HTR-8/SVneo (cell line): ENCODE measurements at places on chromosomes 13 and 19.

DNA sequence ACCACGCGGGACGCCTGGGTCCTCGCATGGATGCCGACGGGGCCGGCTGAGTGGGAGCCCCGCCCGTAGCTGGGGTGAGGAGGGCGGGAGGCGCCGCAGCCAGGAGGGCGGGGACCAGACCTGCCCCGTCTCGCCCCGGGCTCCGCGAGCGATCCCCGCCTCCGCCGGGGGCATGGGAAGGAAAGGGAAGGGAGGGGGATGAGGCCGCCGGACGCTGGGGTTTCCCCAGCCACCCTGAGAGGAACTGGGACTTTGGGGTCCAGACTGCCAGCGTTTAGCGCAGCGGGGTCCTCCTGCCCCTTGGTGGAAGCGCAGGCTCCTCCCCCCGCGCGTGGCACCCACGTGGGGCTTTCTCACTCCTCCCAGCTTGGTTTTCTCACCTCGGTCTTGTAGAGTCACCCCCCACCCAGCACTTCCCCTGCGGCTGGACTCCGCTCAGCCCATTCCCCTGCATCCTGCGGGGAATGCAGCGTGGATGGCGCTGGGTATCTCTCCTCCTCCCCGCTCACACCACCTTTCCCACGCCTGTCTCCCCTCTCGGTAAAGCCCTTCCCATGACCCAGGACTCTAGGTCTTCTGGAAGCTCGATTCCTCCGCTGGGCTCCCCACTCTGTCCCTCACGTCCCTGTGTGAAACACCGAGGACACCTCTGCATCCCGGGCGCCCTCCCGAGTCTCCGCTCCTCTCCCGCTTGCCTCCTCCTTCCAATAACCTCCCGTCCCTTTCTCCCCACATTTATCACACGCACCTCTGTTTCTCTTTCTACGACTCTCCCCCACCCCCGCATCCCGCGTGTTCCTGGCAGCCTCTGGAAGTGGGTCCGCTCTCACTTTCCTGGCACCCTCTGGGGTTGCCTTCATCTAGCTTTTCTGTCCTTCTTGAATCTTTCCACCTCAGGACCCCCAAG, 2.1 kb downstream of the TGFB1 start:
- DNase-seq, result peak; percentile 69

- DNase-seq, result peak; percentile 54
These were observed 13.4 kb upstream of the SIGLEC12 start for GRCh38 chr19:51514866-51515481.

- DNase-seq, result no peak
These were observed 2.8 kb upstream of the IFNL2 start for GRCh38 chr19:39265321-39265916.

- no peak for DNase-seq
These were observed 30.3 kb downstream of the DHX34 start for GRCh38 chr19:47379381-47379938.

DNA sequence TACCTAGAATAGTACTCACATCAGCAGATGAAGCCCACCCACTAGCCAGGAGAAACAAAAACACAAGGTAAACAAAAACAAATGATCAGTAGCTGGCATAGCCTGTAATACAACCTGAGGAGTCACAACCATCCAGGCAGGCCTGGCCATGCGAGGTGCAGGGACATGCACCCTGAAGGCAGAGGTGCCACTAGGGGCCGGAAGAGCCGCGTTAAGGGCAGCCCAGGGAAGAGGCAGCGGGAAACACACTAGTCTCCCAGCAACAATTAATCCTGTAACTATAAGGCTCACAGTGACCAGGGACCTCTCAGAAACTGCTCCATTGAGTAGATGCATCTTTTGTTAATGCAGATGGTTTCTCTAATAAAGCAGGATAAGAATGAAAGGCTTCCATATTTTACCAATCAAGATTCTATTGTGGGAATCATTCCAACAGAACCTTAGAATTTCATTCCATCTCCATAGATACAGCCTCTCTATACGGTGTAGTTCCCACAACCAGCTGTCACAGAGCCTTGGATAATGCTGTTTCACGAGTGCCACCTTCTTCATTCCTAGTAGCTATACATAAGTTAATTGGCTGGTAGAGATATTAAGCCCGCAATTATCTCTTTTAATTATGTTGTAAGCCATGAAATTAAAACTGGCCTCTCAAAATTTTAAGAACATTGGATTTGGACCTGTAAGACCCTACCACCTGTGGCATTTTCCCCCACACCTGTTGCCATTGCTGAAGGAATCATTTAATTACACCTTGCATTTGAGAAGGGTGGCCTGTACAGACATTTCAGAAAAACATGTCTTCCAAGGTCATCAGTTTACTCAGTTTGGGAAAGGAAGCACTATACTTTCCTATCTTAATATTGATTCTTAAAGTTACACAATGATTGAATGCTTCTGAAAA, 28.7 kb downstream of the ANKRD10 start:
- DNase-seq, result no peak

GRCh38 chr13:73061473-73061872, 2.7 kb downstream of the KLF5 start:
- DNase-seq, result no peak

DNA sequence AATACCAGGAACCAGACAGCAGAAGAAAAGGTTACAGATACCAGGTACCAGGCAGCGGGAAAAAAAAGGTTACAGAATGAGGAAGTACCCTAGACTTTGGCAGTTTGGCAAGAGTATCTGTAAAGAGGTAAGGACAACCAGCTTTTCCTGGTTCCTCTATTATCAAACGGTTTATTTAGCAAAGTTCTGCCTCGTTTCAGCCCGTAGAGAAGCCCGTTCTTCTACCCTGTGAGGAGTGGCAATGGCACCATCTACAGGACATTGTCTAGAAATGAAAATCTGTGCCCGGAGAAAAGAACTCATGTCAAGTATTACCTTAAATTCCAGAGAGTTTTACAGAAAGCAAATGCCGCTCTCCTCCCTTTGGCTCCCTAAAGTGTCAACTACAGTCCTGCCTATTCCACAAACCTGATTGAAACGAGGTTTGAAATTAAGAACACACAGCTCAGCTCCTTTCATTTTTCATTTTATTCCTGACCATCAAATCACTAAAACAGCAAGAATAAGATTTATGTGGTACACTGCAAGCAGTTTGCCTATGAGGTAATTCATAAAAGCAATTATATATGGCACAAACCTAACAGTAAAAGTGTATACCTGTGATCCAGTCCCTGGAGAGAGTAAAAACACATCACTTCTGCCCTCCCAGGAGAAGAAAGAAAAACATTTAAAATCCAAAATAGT, 226.3 kb downstream of the SLC7A1 start:
- DNase-seq, result peak; percentile 17

GRCh38 chr19:45275370-45275971, 24.4 kb downstream of the MARK4 start:
- no peak for DNase-seq

DNA sequence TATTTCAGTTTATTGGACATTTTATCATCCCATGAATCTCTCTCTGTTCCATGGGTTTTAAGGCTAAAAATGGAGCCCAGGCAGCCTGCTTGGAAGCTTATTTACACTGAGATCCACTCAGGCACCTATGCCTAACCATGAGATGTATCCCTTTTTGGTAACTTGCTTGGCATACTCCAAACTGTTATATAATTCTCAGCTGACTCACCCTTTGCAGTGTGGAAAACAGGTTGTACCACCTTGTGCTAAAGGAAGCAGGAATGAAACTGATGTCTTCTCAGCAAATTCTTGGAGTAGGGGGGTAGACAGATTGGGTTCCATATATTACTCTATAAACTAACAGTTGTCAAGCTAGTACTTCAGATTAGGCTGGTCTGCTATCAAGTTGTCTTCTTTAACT, 483.6 kb downstream of the KLF5 start:
- no peak for DNase-seq

DNA sequence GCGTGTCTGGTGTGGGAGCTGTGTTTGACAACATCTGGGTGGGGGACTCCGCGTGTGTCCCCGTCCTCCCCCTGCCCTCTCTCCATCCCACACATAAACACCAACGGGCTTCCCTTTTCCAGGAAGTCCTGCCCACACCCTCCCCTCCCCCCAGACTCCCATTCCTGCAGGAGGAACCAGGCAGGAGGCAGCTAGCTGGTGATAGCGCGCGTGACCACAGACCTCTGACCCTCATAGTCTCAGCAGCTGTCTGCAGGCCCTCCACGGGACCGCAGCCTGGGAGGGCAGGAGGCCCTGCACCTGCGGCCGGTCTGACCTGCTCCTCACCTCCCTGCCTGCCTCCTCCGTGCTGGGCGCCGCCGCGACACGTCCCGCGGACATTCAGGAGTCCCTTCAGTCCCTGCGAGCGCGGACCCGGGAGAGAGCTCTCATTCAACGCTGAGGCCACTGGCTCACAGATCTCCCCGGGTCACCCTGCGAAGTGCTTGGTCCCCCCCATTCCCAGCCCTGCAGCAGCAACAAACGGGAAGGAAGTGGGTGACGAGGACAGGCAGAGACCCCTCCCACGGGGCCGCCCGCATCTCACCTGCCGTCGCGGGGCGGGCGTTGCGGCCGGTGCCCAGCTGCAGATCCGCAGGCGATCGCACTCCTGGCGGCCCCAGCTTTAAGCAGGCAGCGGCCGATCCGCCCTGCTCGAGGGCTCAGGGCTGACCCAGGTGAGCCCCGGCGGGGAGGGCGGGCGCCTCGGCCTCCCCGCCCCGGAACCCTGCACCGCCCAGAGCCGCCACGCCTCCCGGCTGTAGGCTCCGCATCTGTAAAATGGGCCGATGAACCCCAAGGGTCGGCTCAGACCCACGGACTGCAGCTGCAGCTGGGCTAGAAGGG, 1.1 kb upstream of the ACP5 start:
- no peak for DNase-seq

- no peak for DNase-seq
These were observed 40.9 kb downstream of the DEDD2 start for GRCh38 chr19:42176649-42176989.

DNA sequence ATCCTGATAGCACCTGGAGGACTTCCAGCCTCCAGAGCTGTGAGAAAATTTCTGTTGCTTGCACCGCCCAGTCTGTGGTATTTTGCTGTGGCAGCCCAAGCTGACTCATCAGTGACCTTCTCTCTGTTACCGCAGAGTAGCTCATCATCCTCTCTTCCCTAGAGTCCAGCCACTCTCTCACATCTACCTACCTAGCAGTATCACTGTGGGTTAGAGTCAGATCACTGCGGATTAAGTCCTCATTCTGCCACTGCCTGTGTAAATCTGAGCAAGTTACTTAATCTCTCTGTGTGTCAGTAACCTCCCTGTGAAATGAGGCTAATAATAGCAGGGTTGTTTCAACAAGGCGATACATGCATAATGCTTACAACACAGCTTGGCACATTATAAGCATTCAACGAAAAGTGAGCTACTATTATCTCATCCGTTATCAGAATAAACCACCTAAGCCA, 40.3 kb upstream of the USPL1 start:
- DNase-seq, result peak; percentile 57

- no peak for DNase-seq
These were observed 4.8 kb downstream of the TJP3 start for GRCh38 chr19:3712663-3713611.
